RPMI8226 (cell line): ENCODE measurements at places on chromosomes 7 and 10.
A peak's percentile ranks its signal among the peaks of the same experiment; 100 is the strongest.

- DNase-seq, result peak; percentile 86
Measured at GRCh38 chr7:101717628-101718357, 88.7 kb upstream of the MYL10 start.

DNA sequence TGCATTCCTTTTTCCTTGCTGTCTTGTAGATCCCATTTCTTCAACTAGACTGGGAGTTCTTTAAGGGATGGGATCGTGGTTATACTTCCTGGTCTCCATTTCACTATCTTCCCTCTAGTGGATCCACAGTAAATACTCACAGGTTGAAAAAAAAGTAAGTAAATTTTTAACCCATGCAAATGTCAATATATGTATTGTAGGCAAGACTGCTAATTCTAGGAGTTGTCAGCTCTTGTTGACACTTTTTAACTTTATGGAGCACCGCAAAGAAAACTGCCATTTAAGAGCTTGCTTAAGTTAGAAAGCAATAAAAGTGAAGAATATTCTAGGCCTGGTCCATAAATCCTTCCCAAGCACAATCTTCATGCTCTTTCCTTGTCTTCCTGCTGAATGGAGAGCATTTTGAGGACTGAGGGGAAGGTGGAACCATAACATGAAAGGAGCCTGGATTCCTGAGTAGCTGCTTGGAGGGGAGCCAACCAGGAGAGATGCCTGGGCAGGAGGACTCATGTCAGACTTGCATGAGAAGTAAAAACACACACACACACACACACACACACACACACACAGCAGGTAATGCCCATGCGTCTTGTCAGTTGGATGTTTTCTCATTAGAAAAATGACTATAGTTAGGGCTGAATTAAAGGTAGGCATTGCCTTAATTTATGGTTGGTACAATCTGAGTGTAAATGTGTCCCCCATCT, 32.2 kb downstream of the VWA2 start:
- DNase-seq, result no peak

- DNase-seq, result no peak
Measured at GRCh38 chr7:40742270-40742669, 607.5 kb downstream of the SUGCT start.

GRCh38 chr10:71259282-71259681, 46.9 kb downstream of the UNC5B start:
- DNase-seq, result no peak

GRCh38 chr7:151708610-151709009, 168.3 kb downstream of the PRKAG2 start:
- no peak for DNase-seq

DNA sequence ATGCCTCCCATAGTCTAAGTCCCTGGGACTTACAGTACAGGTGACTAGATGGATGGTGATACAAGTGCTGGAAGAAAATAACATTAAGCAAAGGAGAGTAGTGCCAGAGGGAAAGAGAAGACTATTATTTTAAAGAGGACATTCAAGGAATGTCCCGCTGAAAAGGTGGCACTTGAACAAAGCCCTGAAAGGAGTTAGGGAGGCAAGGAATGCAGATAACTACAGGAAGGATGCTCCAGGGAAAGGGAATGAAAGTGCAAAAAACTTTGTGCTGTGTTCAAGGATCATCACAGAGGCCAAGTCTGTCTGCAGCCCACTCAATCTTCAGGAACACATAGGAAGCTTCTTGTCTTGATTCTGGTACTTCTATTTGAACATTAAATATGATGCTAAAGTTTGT, 14.9 kb downstream of the ANKMY2 start:
- DNase-seq, result no peak

DNA sequence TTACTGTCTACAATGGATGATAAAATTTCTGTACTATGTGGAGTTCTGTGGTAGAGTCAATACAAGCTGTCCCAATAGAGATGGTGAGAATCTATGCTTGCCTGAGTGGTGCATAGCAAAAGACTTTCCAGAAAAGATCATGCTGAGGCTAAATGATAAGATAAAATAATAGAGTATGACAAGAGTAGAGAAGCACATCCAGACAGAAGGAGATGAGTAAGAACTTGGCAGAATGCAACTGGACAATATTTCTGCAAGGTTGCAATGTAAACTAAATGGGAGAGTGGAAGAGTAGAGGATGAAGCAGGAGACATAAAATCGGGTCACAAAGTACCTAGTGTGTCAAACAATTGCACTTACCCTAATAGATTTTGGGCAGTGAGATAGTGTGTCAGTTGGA, 347.6 kb downstream of the MDFIC start:
- no peak for DNase-seq

DNA sequence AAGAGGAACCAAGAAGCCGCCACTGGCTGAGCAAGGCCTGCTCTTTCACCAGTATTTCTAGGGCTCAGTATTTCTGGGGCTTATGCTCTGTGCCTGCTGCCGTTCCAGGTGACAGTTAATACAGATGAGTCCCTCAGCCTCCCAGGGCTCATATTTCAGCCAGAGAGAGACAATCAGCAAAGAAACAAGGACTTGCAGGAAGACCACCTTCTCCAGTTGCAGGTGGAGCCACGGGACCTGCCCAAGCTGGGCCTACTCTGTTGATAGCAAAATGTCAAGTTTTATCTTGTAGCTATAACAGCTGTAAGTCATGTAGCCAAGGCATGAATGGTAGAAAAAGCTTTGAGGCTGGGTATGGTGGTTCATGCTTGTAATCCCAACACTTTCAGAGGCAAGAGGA, 42.7 kb downstream of the NPTX2 start:
- no peak for DNase-seq

DNA sequence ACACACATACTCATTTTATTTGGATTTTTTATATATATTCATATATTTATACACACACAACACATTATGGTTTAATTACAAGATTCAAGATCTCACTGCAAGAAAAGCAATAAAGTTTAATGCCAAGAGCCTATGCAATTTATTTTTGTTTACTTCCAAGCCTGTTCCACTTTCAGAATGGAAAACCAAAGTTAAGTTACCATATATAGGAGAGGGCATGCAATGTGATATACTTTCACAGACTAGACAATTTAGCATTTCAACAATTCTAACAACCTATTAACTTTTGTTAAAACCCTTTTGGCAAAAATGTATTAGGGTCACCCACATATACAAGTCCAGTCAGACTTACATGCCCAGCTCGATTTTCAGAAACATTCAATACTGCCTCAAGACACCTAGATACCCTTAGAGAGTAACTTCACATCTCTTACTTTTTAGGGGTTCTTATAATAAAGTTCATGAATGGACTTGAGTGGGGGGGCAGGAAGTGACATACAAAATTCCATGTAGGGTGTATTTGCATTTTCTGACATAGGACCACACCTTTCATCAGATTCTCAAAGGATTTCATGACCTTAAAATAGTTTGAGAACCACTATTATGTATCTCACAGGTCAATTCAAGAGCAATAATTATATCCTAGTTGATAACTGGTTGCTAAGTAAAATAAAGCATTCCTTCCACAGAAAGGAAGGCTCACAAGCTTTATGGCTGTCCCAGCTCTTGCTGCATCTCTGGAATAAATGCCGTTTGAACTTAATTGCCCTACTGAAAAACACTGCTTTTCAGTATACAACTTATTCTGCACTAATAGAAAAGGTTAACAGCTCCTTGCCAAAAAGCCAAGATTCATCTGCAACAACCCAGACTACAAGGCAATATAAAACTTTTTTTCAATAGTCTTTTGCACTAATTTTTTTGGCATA, 2.5 kb downstream of the P4HA1 start:
- no peak for DNase-seq

DNA sequence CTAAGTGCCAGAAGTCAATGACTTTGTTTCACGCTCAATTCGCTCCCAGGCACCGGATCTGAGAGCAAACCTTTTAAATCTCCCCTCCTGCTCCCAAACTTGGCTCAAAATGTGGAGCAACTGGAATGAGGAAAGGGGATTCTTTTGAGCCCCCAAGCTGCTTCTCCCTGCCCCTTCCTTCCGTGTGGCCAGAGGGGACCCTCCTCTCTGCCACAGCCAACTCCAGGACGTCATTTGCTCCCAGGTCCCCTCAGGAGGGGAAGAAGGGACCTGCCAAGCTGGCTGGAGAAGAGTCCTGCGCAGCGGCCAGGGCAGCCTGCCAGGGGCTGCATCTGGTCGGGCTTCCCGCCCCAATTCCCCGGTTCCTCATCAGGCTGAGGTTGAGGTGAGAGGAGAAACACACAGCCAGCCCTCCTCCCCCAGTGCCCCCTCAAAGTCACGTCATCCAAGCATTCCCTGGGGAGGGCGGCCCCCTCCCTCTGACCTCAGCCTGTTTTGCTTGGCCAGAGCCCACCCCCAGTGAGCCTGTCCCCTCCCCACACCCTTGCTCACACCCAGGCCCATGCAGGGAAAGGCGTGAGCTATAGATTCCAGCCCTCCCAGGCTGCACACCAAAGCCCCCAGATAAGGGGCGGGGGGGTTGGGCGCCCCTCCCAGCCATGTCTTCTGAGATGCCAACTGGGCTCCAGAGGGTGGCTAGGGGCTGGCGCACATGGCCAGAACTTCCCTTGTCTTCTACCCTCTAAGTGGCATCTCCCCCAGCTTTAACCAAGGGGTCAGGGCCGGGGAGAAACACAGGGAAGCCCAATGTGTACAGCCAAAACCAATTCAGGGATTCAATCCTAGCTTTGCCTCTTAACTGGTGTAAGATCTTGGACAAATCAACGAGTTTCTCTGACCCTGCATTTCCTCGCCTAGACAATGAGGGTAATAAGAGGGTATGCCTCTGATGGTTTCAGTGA, 35.0 kb downstream of the SH3PXD2A start:
- DNase-seq, result peak; percentile 62

GRCh38 chr10:132918264-132918616, 24.1 kb downstream of the CFAP46 start:
- no peak for DNase-seq

- DNase-seq, result no peak
Measured at GRCh38 chr7:92266415-92267241, 20.9 kb downstream of the ANKIB1 start.

- peak; percentile 82 for DNase-seq
Measured at GRCh38 chr7:135980665-135981180, 3.6 kb upstream of the MTPN start.

GRCh38 chr10:33882996-33883395, 548.5 kb upstream of the NRP1 start:
- DNase-seq, result no peak

- DNase-seq, result no peak
Measured at GRCh38 chr7:137342828-137343261, 688 bp downstream of the PTN start.

DNA sequence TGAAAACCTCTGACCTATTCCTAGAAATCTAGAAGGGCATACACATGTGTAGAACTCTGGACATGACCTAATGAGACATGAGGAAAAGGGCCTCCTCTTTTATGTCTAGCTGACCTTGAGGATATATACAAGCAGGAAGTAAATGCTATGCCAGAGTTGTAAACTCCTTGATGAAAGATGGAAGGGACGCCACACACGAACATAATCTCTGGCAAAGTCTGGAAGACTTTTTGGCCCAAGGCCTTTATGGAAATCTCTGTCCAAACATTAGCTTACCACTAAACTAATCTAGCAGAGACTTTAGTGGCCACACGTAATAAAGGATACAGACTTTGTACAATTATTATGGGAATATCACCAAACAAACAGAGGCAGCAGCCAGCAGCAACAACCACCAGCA, 138.1 kb upstream of the THSD7A start:
- no peak for DNase-seq

DNA sequence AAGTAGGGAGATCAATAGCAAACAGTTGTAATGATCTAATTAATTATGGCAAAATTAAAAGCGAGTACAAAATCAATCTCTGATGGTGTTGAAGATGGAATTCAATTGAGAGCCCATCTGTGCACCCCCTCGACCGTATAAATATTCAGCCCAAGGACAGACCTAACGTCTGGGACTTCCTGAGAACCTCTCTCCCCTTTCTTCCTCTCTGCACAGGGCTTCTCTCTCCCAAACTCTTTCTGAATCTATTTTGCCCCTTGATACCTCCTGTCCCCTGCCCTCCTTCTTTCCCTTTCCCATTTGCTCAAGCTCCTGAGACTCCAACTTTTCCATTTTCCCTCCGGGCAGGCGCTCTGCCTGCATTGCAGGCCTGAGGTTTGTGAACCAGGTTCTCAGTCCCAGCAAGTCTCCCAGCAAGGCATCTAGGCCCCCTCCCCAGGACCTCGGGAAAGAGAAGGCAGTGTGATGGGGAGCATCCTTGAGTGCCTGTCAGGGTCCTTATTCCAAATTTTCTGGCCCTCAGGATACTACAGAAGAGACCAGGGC, 8.5 kb upstream of the PAX2 start:
- no peak for DNase-seq

- no peak for DNase-seq
Measured at GRCh38 chr10:125116041-125116649, 44.2 kb downstream of the CTBP2 start.

GRCh38 chr7:51029701-51030191, 247.1 kb upstream of the GRB10 start:
- no peak for DNase-seq

- DNase-seq, result no peak
Measured at GRCh38 chr10:12184165-12184564, 11.5 kb downstream of the NUDT5 start.

- no peak for DNase-seq
Measured at GRCh38 chr10:98649170-98649569, 202.4 kb upstream of the HPS1 start.

GRCh38 chr7:92778972-92779371, 57.4 kb downstream of the CDK6 start:
- DNase-seq, result peak; percentile 87

DNA sequence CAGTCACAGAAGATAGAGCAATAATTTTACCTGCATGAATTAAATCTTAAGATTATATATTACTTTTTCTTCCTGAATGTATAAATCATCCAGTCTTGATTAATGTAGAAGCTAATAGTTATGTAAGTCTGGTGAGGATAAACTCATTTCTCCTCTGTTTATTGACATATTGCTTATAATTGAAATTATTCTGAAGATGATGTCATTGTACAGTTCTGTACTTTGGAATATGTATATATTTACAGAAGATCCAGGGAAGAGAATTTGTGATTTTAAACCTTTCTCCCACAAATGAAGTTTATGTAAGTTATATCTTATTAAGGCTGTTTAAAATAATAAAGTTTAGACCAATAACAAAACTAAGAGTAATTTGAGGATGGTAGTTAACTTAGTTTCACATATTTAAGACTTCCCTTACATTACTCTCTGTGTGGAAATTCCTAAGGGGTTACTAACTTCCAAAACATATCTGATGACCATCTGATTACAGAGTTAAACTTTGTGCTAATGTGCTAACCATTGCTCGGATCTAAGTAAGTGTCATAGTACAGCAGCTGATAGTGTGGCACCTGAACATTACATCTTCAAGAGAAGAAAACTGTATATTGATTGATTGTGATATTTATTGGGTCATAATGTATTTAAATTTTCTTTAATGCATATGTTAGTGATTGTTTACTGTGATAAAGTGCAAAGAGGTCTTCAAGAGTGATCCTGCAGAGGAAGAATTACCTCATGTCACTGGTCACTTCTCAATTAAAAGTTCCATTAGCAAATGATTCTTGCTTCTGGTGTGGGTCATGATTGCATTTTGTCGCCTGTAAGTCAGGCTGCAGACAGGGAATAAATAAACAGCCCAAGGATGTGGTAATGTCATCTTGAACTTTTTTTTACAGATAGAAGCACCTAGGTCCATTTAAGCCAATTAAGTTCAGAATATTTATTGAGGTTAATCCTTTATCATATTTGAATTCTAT, 96.9 kb downstream of the UBE3C start:
- no peak for DNase-seq

- DNase-seq, result no peak
Measured at GRCh38 chr7:117688126-117688525, 185.1 kb downstream of the CTTNBP2 start.

- no peak for DNase-seq
Measured at GRCh38 chr7:30996883-30997282, 33.1 kb downstream of the GHRHR start.
